Cortex of kidney (tissue), 1 donor: ENCODE measurements at places on chromosomes 3 and 15.

DNA sequence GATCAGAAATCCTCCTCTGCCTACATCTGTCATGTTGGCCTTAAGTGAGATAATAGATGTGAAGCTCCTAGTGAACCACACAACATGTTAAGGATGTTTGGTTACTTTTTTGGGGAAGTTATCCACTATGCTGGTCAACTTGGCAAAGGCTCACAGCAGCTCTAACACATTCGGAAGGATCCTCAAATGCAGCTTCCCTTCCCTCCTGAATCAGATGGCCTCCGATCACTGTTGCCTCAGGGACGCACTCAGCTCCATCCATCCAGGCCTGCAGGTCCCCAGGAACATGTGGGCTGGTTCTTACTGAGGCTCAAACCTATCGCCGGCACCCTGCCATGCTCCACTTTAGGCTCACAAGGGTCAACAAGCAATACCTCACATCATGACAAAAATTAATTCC, 67.9 kb downstream of the CORO2B start:
- no peak for DNase-seq

- DNase-seq = no peak
These were observed 78.8 kb upstream of the BOC start for GRCh38 chr3:113132571-113132996.

DNA sequence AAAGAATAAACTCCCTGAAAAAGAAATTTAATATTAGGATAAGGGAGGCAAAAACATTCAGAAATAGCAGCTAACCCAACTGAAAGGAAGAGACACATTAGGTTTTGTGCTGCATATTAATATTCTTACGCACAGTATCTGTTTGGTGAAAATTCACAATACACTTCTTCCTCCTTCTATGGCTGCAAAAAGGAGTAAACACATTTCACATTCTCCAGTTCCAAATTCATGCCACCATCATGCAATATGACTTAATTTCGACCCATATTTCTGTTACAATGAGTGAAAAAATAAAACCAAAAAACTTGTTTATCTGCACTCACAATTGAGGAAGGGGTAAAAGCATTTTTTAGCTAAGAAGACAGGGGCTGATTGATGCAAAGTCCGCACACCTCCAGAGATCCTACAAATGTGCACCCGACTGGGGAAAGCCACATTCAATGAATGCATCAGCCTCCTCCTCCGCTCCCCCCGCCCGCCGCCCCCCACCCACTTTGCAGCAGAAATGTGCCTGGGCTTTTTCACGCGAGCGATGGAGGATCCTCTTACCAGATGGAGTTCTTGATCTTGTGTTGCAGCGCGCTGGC, 1.0 kb downstream of the RFX7 start:
- no peak for DNase-seq

GRCh38 chr15:73383310-73384189, 14.8 kb upstream of the HCN4 start:
- DNase-seq = no peak

- DNase-seq = no peak
These were observed 26.4 kb upstream of the LRIG1 start for GRCh38 chr3:66527246-66527645.

GRCh38 chr15:63514531-63514943, 10.1 kb downstream of the USP3 start:
- no peak for DNase-seq

DNA sequence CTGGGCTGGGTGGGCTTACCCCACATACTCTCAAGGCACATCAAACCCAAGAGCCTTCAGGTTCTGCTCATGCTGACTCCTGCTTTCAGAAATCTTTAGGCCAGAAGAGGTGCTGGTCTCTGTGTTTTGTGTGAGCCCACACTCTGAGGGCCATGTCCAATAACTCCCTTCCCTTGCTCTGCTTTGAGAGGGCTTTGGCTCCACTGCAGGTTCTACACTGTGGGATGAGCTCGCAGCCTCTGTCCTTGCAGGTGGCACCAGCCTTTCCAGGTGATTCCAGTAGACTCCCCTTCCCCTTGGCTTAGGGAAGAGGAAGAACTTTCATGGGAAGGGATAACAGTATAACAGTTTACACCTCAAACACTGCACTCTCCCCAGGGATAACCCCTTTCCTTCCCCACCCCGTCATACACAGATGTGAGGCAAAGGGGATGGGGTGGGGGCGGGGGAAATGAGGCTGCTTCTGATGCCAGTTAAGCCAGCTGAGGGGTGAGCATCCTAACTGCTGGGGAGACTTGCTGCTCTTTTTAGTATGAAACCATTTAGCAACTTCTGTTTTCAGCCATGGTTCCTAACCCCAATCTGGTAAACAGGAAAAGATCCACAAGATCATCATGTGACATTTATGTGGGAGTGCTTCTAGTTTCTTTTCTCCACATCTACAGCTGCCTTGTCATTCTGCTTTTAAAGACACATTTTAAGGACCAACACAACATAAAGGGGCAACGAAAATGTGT, 262.4 kb downstream of the SLC9A9 start:
- DNase-seq = no peak

DNA sequence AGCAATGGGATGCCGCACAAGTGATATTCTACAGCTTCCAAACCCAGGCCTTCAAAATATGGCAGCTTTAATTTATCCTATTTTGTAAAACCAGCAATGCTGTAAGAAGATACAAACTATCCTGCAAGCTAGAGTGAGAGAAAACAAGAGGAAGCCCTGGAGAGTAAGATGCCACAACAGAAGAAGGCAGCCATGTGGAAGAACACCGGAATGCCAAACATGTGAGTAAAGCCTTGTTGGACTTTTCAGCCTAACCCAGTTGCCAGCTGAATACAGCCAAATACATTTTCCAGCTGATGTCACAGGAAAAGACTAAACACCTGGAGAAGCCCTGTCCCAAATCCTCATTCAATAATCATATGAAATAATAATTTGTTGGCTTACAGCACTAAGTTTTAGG, 1115.1 kb upstream of the CADM2 start:
- DNase-seq = no peak

GRCh38 chr15:68578980-68579935, at the start of gene CORO2B:
Gene CORO2B (plus strand): TSS chr15:68578993. CDS start chr15:68579263, 270 bp downstream.
- DNase-seq = no peak

GRCh38 chr3:87997298-87997697, 61.5 kb downstream of the CGGBP1 start:
- no peak for DNase-seq

GRCh38 chr15:68278595-68279405, 1.3 kb downstream of the FEM1B start:
- DNase-seq = no peak

- no peak for DNase-seq
These were observed 5.5 kb upstream of the PKM start for GRCh38 chr15:72236381-72237003.

- DNase-seq = no peak
These were observed 61.1 kb upstream of the GATA2 start for GRCh38 chr3:128554100-128554464.

DNA sequence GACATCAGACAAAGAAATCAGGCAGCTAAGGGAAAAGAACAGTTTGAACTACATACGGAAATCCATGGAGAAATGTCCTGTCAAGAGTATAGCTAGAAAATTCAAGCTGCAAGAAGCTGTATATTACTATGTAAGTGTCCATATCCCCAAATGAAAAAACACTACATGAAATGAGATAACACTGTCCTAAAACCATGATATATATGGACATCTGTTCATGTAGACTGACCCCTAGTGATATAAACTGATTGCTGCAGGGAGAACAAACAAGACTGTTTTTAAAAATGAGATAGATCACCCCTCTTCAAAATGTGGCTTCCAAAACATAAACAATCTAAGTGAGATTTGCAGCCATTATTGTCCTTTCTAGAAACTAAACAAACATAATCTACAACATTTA, 985.6 kb downstream of the EPHA3 start:
- no peak for DNase-seq

GRCh38 chr15:80934761-80935221, 54.8 kb downstream of the MESD start:
- DNase-seq = no peak

DNA sequence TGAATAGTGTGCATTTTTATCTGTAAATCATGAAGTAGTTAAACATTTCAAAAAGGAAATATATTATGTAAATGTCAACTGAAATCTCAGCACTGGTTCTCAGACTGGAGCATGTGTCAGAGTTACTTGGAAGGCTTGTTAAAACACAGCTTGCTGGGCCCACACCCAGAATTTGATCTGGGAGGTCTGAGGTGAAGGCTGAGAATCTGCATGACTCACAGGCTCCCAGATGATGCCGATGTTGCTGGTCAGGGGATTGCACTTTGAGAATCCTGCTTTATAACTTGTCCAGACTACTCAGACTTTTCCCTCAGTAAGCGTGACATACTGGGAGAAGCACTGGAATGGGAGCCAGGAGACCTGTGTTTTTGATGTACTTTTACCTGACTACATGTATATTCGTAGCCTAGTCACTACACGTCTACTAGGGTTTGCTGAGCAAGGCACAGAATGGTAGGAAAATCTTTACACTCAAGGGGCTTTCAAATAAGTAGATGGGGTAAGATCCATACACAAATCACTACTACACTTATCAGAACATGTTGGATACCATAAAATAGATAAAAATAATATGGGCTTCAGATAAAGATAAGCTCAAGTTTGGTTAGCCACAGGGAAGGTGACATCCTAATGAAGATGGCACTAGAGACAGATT, 77.1 kb upstream of the MEX3B start:
- no peak for DNase-seq

DNA sequence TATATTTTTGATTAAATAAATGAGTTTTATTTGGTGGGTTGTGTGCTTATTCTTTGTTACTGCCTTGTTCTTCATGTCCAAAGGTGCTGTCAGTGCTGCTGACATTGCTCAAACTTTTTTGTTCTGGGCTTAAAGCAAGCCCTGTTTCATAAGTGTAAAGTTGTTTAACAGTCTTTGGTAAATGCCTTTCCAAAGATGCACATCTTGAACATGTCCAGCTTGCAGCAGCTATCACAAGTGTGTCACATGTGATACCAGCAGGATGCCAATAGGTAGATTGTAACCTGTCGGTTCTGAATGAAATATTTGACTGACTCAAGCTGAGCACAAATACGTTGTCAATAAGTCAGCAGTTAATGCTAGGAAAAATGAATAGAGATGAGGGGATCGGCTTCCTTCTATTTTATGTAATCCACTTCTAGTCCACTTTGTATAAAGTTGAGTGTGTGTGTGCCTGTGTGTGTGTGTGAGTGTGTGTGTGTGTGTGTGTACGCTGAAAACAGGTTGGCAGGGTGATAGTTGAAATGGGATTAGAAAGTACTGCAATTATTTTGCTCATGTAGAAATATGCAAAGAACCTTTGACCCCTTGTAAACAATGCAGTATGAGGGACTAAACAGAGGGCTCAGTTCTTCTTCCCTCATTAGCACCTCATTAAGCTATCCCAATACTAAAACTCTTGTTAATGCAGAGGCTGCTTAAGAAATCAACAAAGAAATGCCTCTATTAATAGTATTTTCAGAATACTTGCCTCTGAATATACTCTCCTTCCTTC, 986.5 kb downstream of the TUSC7 start:
- no peak for DNase-seq

DNA sequence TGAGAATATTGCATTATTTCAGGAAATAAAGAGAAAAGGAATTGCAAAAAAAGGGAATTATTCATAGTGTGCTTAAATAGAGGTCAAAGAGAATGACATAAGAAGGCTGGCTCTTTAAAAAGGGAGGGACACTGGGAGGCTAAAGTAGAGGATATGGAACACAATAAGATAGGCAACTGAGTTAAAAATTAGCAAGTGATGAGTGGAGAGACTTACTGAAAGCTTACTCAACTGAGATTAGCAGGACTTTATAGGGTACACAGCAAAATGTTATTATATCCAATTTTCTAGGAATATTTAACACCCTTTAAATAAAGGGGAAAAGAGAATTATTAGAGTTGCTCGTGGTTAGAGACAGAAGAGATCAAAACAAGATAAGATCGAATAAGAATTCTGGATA, 375.2 kb downstream of the LSAMP start:
- DNase-seq = no peak

DNA sequence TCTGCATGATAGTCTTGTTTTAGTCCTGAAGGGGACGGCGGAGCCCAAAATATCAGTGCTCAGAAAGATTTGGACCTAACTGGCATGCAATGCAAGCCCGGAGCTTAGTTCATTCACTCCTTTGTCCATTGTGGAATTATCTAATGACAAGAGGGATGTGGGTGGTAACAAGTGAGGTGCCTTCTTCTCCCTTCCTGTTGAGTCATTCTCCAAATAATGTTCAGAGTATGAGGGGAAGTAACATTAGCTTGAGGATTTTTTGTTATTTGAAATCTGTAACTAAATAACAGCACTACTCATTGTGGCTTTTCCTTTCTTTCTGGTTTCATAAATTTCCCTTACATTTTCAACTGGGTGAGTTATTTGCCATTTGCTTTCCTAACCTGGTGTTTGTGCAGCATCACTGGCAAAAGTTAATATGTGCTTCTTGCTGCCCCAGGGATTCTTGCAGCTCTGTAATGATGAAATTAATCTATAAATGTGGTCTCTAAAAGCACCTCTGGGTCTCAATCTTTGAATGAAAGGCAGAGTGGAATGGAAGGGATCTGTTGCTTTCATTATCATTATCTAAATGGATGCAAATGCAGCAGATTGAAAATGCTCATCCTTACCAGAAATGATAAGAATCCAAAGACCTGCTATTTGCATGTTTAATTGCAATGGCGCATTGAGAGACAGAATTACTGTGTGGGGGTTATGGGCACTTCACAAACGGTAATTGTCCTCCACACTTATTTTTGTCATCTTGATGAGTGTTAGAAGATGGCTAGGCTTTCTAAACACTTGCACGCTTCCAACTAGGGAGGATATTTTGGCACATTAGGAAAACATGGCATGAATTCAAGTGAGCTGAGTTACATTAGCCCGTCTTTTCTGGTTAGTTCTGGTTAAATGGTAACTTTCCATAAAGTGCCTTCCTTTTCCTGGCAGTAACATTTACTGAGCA, 89.9 kb upstream of the MITF start:
- DNase-seq = no peak

- no peak for DNase-seq
These were observed 82.7 kb downstream of the CD47 start for GRCh38 chr3:108008106-108008505.

DNA sequence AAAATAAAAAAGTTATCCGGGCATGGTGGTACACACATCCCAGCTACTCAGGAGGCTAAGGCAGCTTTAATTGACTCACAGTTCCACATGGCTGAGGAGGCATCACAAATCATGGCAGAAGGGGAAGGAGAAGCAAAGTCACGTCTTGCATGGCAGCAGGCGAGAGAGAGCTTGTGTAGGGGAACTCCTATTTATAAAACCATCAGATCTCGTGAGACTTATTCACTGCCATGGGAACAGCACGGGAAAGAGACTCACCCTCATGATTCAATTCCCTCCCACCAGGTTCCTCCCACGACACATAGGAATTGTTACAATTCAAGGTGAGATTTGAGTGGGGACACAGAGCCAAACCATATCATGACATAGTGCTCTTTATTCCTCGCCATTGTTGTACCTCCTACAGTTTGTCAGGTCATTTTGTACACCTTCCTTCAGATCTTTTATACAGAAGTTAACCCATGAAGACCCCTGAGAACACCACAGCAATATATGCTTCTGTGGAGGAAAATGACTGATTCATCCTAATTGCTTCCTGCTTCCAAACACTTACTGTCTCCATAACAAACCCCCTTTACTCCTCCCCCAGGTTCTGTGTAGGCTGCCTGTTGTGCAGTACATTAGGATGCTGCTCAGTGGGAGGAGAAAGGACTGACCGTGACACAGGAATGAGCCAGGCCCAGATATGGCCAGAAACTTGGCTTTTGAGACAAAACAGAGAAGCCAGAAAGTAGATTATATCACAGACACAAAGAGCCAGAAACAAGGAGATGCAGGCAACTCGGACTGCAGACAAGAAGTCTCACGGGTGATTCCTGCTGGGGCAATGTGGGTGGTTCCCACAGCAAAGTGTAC, 67.9 kb upstream of the HEG1 start:
- no peak for DNase-seq

GRCh38 chr3:124453189-124453588, 277.1 kb upstream of the UMPS start:
- no peak for DNase-seq
